Ureter (tissue), 1 donor: ENCODE measurements at places on chromosomes 2 and 18. TPM values are rescaled to one million over a fixed set of nuclear protein-coding genes. Genes with fewer than 3 reads are reported as not detected.

Gene CDH20
- total RNA-seq, result 0.75 TPM

Gene G6PC2
- not detected for total RNA-seq

Gene GKN1
- total RNA-seq, result not detected

- peak; percentile 52 for DNase-seq
These were observed 378 bp upstream of the IAH1 start for GRCh38 chr2:9473985-9474360.

GRCh38 chr2:186503827-186504606 lies 18.0 kb downstream of the ZC3H15 start:
- DNase-seq, result no peak
